ENCODE measurements at places on chromosomes 16 and 17. TPM values are rescaled to one million over a fixed set of nuclear protein-coding genes. Genes with fewer than 3 reads are reported as not detected.

DNA sequence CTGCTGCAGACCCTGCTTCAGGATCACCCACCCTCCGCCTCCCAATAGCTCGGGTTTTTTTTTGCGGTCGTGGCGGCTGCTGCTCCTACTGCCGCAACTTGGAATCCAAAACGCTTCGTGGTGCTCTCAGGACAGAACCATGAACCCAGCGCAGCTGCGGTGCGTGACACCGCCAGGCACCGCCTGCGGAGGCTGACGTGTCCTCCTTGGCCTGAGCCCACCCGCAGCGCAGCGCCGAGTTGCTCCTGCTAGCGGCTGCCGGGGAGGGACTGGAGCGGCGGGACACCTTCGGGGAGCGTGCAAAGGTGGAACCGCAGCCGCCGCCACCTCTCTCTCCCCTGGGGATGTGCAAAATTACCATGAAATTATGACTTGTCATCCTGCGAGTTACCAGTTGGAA is 1893.0 kb downstream of the TP53TG3F start:
- DNase-seq = no peak

GRCh38 chr17:7477392-7478275 is 1.8 kb downstream of the ZBTB4 start:
- DNase-seq = no peak

- DNase-seq = no peak
These were observed 100.7 kb downstream of the OR1D5 start for GRCh38 chr17:2962729-2963128.

DNA sequence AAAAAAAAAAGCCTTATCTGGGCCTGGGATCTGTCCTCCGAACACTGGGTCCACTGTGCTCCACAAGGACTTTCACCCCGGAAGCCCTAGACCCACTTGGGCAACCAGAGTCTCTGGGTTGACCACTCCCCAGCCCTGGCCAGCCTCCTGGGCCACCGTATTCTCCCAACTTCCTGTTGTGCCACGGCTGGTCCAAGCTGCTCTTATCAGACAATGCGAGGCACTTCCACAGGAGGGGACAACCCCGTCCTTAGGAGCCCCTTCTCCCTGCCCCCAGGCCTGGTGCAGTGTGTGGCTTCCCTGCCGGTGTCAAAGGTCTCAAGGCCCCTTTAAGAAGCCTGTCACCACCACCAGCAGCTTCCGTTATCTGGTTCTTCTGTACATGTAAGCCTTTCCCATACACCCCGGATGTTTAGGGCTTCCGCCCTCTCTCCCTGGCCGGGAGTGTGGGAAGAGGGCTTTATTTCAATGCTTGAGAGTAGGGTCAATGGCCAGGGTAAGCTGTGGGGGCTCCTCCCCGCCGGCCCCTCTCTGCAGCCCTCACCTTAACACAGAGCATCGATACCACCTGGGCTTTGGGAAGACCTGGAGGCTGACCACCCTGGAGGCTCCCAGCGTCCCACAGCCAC is 313.0 kb downstream of the SEC14L1 start:
- no peak for DNase-seq

DNA sequence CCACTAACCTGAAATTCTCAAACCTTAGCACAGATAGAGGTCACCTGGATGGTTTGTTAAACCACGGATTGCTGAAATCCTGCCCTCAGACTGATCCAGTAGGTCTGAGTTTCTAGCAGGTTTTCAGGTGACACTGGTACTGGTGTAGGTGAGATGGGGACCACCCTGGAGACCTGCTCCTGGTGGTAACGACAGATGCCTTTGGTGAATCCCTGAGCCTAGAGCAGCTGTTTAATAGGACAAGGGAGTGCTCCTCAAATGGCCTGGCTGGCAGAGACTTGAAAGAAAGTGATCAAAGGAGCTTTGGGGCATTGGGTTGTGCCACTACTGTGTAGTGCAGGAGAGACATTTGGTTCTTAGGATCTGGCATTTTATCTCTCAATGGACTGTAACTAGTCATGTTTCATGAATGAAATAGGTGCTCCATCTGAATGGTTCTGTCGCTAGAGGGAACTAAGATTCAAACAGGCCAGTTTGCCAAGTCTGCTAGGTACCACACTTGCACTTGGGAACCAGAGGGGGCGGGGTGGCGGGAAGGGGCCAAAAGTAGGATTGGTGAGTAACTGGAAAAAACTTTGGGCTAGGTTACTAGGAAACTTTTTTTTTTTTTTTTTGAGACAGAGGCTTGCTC is 2.9 kb upstream of the IFI35 start:
- DNase-seq = peak; percentile 59

GRCh38 chr16:66888647-66889615 is 8.6 kb downstream of the PDP2 start:
- DNase-seq = no peak

GRCh38 chr17:8122422-8122923 is 1.4 kb downstream of the HES7 start:
- DNase-seq = peak; percentile 53

DNA sequence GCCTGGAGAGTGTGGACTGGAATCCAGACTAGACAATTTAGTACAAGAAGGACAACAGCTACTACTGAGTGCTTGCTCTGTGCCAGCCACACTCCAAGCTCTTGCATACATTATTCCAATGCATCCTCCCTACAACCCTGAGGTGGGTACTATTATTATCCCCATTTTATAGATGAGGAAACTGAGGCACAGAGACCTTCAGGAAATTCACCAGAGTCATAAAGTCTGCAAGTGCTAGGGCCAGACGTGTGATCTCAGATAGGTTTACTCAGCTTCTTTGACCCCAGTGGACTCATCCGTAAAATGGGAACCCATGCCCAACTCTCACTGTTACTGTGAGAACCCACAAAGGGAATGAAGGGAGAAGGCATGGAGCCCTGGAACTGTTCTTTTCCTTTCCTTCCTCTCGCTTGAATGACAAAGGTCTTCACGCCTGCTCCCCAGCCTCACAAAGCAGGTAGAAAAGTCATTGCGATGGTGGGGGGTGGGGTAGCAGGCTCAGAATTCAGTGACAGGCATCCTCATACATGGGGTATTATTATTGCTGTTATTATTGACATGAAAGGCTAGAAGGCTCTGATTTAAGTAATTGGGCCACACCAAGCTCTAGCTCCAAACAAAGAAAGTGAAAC is 160.0 kb downstream of the ZNF423 start:
- DNase-seq = no peak

DNA sequence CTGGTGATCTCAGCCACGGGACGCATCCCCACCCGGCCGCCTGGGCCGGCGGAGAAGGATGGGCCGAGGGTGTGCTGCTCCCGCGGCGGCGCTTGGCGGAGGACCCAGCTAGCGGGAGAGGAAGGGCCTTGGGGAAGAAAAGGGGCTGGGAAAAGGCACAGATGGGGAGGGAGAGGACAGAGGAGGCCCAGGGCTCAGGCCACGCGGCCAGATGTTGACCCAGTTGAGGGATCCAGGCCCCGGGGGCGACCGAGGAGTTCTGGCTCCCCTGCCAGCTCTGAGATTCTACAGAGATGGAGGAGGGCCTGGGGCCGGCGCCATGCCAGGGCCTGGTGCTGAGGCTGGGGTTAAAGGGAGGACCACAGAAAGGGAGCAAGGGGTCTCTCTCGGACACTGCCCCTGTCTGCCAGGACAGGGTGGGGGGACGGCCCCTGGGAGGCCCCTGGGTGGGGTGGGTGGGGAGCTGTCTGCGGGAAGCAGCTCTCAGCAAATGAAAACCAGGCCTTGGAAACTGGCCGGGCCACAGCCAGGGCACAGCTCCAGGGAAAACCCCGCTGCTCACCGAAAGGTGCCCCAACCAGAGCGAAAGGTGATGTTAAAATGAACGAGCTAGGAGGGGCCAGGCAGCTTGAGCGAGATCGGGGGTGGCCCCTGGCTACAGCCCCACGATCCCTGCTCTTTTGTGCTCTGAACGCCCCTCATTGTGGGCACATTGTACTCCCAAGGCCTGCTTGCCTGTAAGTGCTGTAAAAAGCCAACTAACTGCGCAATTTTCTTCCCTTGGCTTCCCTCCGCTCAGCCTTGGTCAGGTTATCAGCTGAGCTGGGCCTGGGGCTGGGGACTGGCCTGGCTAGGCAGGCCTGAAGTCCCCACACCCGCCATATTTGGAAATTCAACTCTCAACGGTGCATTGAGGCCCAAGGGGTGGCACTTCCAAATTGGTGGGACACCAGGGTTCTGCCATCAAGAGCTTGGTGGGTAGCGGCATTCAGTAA is 191.4 kb downstream of the ZNF423 start:
- DNase-seq = no peak

FOXK2 gene
- total RNA-seq = 70.3 TPM

CCL5 gene
- total RNA-seq = not detected

MYH2 gene
- total RNA-seq = not detected

WNK4 gene
- 0.75 TPM for total RNA-seq

C16orf89 gene
- total RNA-seq = not detected
